ENCODE measurements at places on chromosomes 2 and 18.

DNA sequence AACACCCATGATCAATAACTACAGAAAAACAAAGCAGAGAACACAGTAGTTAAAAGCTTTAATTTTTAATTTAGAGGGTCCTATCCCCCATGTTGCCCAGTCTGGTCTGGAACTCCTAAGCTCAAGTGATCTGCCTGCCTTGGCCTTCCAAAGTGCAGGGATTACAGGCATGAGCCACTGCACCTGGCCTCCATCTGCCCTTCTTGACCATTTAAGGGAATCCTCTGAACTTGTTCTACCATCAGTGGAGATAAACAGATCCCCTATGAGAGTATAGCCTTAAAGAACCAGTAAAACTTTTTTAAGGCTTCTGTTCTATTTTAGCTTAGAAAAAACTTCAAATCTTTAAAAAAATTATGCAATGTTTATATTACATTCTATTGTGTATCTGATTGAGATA, 13.5 kb upstream of the ATP5MC3 start:
- DNase-seq, result no peak

GRCh38 chr2:159982842-159983785, 79.3 kb downstream of the PLA2R1 start:
- DNase-seq, result no peak

- no peak for DNase-seq
Measured at GRCh38 chr2:140654565-140654964, 1476.3 kb downstream of the LRP1B start.

DNA sequence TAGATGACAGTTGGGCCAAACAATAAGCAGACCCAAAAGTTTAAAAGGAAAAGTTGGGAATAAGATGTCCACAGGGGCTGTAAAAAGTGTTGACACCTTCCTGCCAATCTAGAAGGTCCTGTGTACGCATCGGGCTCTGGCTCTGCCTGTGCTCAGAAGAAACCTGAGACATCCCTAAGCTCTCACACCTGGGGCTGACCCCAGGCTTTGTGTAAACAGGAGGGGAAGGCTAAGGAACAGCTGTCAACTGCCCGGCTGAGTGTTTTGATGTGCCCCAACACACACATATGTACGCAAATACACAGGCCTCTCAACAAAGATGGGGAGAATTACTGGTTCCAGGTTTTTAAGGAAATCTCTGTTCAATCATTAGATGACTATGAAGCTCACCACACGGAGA, 59.5 kb downstream of the TMEM131 start:
- DNase-seq, result no peak

DNA sequence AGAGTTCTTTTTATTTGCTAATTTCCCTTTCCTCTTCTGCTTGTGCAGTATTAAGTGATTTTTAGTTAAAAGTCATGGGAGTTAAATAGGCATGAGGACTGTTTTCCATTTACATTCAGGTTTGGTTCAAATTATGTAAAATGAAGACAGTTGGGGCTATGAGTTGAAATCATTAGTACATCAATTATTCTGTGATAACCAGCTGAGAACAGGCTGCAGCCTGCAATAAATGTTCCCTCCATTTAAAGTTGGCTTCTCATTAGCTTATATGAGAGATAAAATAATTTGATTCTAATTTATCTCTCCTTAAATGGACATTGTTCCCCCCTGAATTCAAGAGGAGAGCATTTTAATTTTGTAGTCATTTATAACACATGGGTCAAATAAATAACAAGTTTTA, 48.3 kb downstream of the RHBDD1 start:
- DNase-seq, result no peak

- no peak for DNase-seq
Measured at GRCh38 chr2:168060986-168061750, 186.2 kb downstream of the STK39 start.

- DNase-seq, result no peak
Measured at GRCh38 chr2:164975891-164976290, 20.6 kb upstream of the SLC38A11 start.

- DNase-seq, result no peak
Measured at GRCh38 chr2:174224665-174225288, 23.6 kb downstream of the OLA1 start.

- DNase-seq, result no peak
Measured at GRCh38 chr2:12277241-12278034, 439.3 kb upstream of the TRIB2 start.

GRCh38 chr18:62876828-62877227, 161.5 kb downstream of the PHLPP1 start:
- DNase-seq, result no peak

- no peak for DNase-seq
Measured at GRCh38 chr2:64858541-64859311, 130.5 kb upstream of the SLC1A4 start.

GRCh38 chr2:56741601-56742102, 557.9 kb downstream of the CCDC85A start:
- DNase-seq, result no peak

- DNase-seq, result no peak
Measured at GRCh38 chr2:57804971-57805370, 241.6 kb upstream of the VRK2 start.

DNA sequence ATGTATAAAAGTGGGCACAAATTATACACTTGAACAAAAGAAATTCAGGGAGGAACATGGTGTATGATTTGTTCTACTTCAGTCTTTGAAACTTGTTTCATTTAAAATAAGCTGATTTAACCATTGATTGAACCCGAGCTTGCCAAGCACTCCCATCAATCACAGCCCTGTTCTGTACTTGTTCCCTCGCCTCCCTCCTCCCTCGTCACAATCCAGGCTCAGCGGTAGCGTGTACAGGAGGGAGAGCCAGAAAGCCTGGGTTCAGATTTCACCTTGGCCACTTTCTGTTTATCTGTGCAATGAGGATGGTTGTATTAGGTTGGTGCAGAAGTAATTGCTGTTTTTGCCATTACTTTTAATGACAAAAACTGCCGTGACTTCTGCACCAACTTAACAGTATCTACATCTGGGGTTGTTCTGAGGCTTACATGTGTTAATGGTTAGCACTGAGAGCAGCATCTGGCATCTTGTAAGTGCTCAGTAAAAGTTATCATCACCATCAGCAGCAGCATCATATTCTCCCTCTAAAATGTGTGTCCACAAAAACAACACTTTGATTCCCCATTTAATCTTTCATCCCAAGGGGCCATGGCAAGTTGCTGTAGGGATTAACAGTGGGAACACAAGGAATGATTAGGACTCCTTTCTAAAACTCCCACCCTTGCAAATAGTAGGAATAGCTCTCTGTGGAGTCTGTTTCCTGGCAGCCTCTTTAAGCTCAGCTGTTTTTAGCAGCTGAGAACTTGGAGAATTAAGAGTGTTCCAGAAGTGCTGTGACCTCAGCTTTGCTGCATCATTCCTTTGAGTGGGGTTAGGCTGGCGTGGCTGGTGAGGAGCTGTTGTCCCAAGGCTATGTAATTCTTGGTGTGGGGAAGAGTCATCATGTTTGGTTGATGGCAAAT, 4.7 kb downstream of the DPYSL5 start:
- DNase-seq, result no peak

- no peak for DNase-seq
Measured at GRCh38 chr2:108630567-108631405, 88.5 kb upstream of the RANBP2 start.

- no peak for DNase-seq
Measured at GRCh38 chr2:160612266-160612856, 118.8 kb upstream of the RBMS1 start.

GRCh38 chr2:239597216-239597615, 196.4 kb upstream of the HDAC4 start:
- DNase-seq, result no peak

DNA sequence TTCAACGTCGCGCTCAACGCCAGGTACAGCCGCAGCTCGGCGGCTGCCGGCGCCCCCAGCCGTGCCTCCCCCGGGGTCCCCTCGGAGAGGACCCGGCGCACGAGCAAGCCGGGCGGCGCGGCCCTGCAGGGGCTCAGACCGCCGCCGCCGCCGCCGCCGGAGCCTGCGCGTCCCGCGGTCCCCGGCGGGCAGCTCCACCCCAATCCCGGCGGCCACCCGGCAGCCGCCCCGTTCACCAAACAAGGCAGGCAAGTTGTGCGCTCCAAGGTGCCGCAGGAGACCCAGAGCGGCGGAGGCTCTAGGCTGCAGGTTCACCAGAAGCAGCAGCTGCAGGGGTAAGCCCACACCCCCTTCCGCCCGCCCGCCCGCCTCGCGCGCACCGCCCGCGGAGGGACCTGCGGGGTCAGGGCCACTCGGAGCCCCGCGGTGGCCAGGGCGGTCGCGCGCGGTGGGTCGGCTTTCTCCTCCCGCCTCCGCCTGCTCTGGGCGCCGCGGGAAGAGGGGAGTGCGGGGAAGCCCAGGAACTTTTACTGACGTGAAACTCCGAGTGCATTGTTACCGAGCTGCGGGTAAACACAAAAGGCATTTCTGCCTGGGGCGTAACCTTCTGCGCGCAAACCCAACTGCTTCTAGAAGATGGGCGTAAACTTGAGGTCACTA, 861 bp downstream of the LTBP1 start:
- DNase-seq, result peak; percentile 11

- DNase-seq, result no peak
Measured at GRCh38 chr2:197031803-197032202, 105.3 kb upstream of the PGAP1 start.

GRCh38 chr2:190794790-190795189, 85.8 kb upstream of the GLS start:
- no peak for DNase-seq

DNA sequence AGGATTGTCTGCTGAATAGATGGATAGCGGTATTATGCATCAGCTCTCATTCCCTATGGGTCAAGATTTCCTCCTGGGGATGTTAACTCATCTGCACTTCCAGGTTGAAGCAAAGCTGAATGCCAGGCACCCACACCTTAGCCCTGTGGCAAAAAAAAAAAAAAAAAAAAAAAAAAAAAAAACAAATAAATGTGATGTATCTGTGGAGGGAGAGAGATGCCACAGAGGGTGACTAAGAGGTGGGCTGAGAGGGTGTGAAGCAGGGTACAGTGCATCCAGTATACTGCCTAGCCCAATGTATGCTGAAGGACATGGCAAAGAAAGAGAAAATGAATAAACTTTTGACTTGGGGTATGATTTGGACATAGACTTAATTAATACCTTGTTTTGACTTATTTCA, 91.4 kb downstream of the COPS8 start:
- no peak for DNase-seq

- DNase-seq, result peak; percentile 64
Measured at GRCh38 chr2:28624793-28625701, 126.6 kb upstream of the PPP1CB start.

GRCh38 chr18:13377496-13377895, 158.9 kb downstream of the LDLRAD4 start:
- peak; percentile 25 for DNase-seq

- no peak for DNase-seq
Measured at GRCh38 chr2:239769554-239770245, 255.4 kb downstream of the NDUFA10 start.

DNA sequence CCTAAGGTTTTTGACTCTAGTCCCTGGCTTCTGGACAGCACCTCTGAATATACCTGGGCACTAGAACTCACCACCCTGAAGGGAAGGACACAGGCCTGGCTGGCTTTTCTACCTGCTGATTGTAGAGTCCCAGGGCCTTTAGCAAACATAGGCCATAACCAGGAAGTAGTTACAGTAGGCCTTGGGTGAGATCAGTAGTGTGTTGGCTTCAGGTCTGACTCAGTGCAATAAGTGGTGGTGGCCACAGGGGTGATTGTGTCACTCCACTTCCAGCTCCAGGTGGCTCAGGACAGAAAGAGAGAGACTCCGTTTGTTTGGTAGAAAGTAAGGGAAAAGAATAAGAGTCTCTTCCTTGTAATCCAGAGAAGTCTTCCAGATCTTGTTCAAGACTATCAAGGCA, 101.7 kb upstream of the LGALSL start:
- no peak for DNase-seq

GRCh38 chr18:30787410-30787809, 255.1 kb downstream of the DSC3 start:
- no peak for DNase-seq

GRCh38 chr2:7015007-7015950, 98.1 kb downstream of the RNF144A start:
- no peak for DNase-seq

- no peak for DNase-seq
Measured at GRCh38 chr2:128472789-128473174, 154.1 kb upstream of the HS6ST1 start.

DNA sequence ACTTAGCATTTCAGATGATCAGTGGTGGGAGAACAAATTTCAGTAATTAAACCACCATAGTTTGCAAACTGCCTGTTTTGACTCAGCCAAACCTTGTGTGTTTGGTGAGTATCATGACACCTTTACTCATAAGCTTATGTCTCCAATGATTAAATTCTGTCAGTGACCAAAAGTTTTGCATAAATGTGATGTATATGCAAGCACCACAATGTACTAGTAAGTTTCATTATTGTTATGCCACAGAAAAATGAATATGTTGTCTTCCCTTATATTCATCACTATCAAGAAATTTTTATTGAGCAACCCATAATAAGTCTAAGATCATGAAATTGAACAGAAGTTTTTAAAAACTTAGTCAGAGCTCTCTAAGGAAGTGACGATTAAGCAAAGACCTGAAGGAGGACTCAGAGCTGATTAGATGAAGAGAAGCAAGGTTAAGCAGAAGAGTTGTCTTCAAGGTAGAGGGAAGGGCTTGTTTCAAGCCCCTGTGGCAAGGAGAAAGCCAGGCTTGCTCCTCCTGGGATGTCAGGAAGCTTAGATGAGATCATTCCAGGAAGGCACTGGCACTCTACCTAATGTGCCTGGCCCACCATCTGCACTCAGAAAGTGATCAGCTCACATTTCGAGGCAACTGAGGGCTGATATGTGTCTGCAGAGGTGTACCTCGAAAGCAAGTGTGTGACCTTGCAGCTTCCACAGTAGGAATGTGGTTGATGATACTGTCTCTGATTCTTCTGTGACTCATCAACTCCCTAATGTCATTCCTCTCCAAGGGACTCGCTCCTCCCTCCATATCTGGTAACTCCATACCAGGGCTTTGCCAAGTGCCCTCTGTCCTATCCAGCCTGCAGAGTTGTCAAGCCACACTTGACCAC, 54.7 kb downstream of the KCTD18 start:
- no peak for DNase-seq

DNA sequence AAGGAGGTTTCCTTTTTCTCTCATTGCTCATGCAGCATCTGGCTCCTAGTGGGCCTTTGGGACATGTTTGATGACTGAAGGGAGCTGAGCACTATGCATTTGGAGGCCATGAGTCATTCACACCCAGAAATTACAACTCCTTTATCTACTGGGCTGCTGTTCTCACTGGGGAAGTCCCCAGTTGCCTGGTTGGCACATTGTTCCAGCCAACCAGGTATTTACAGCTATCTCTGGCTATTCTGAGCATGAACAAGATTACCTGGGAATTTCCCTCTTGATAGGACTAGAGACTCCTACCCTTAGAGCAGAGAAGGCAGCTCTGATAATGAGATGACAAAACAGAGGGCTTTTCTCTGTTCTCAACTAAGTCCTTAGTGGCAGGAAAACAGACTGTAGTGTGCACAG, 206.5 kb downstream of the SETBP1 start:
- DNase-seq, result peak; percentile 70
